ENCODE measurements at places on chromosomes 5 and 9.

GRCh38 chr9:79763671-79764285, 192.0 kb downstream of the TLE4 start:
- no peak for DNase-seq

- DNase-seq: no peak
These were observed 528.0 kb upstream of the SEMA6A start for GRCh38 chr5:117102591-117102990.

- DNase-seq: no peak
These were observed 91.8 kb upstream of the LARP1 start for GRCh38 chr5:154663424-154663823.

GRCh38 chr9:123482295-123482968, 126.4 kb downstream of the CRB2 start:
- DNase-seq: no peak

DNA sequence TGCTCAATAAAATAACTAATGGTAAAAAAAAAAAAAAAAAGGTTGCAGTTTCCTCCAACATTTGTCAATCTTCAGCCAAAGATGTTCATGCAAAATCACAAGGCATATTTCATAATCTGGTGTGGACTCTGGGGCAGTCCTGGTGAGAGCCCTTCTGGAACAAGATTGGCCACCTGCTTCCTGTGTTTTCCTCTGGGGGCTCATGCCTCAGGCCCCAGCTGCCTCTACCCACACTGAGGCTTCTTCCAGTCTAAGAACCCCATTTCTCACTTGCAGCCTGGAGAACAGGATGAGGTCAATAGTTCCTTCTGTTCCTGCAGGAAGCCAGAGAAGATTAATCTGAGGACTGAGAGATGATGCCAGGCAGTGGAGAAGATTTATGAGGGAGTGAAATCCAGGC, 492.6 kb upstream of the BRINP1 start:
- DNase-seq: no peak

GRCh38 chr5:167814828-167815227, 476.6 kb upstream of the WWC1 start:
- peak; percentile 99 for DNase-seq
